ENCODE measurements at places on chromosomes 3 and 15. TPM values are rescaled to one million over a fixed set of nuclear protein-coding genes. Genes with fewer than 3 reads are reported as not detected.

Gene ECE2
- 2.6 TPM for polyA plus RNA-seq

Gene CLEC3B
- polyA plus RNA-seq: 451 TPM

Gene PTX3
- polyA plus RNA-seq: 0.48 TPM

Gene FAM81A
- polyA plus RNA-seq: 1.0 TPM

Gene LDHAL6B
- not detected for polyA plus RNA-seq

Gene DUOXA2
- 0.05 TPM for polyA plus RNA-seq

Gene LRTM1
- polyA plus RNA-seq: not detected

Gene ISLR
- 29.5 TPM for polyA plus RNA-seq

Gene IL17RB
- 1.3 TPM for polyA plus RNA-seq

Gene CX3CR1
- 0.20 TPM for polyA plus RNA-seq

Gene TP63
- 0.25 TPM for polyA plus RNA-seq

Gene CPNE4
- 1.0 TPM for polyA plus RNA-seq

Gene GOLGA6L1
- polyA plus RNA-seq: not detected

Gene FSIP1
- 0.16 TPM for polyA plus RNA-seq

Gene AMT
- polyA plus RNA-seq: 20.0 TPM

Gene RASL12
- polyA plus RNA-seq: 68.8 TPM

Gene RHOV
- polyA plus RNA-seq: not detected

Gene MESP2
- 0.61 TPM for polyA plus RNA-seq

Gene HRG
- polyA plus RNA-seq: not detected

Gene SLC9A9
- 3.6 TPM for polyA plus RNA-seq

Gene CCR5
- polyA plus RNA-seq: 0.27 TPM

Gene BSN
- polyA plus RNA-seq: 0.38 TPM

Gene FOXB1
- polyA plus RNA-seq: not detected

Gene GOLGB1
- polyA plus RNA-seq: 19.8 TPM

Gene FOXP1
- 13.6 TPM for polyA plus RNA-seq

Gene STX19
- polyA plus RNA-seq: not detected

Gene SMCO1
- polyA plus RNA-seq: 46.1 TPM

Gene NR1I2
- polyA plus RNA-seq: 0.07 TPM

Gene CHRNA7
- polyA plus RNA-seq: 1.8 TPM

Gene DNAJA4
- polyA plus RNA-seq: 97.5 TPM

Gene GOLGA6L7
- not detected for polyA plus RNA-seq

Gene CGNL1
- polyA plus RNA-seq: 12.7 TPM

Gene DNAJC13
- 9.3 TPM for polyA plus RNA-seq

Gene RBP2
- not detected for polyA plus RNA-seq

Gene NTRK3
- 3.6 TPM for polyA plus RNA-seq

Gene GNAT1
- not detected for polyA plus RNA-seq

Gene SELENOS
- polyA plus RNA-seq: 52.3 TPM

Gene PEX11A
- polyA plus RNA-seq: 8.8 TPM

Gene STRIT1
- 0.14 TPM for polyA plus RNA-seq

Gene ZNF197
- polyA plus RNA-seq: 6.7 TPM

Gene SST
- 7.0 TPM for polyA plus RNA-seq

Gene MRPS22
- polyA plus RNA-seq: 91.5 TPM

Gene GPR87
- polyA plus RNA-seq: not detected

Gene IL5RA
- polyA plus RNA-seq: 1.4 TPM

Gene PDZRN3
- polyA plus RNA-seq: 53.6 TPM

Gene AADACL2
- 0.05 TPM for polyA plus RNA-seq

Gene VEPH1
- 0.25 TPM for polyA plus RNA-seq

Gene SLC4A7
- 3.5 TPM for polyA plus RNA-seq

Gene EHD4
- 26.3 TPM for polyA plus RNA-seq

Gene AGBL1
- polyA plus RNA-seq: not detected

Gene SLC24A5
- not detected for polyA plus RNA-seq

Gene AHSG
- polyA plus RNA-seq: 0.05 TPM

Gene FAM174B
- polyA plus RNA-seq: 7.3 TPM

Gene NR2C2
- 8.3 TPM for polyA plus RNA-seq

Gene SLITRK3
- 0.29 TPM for polyA plus RNA-seq

Gene CPLX3
- polyA plus RNA-seq: 13.3 TPM

Data from right cardiac atrium (tissue), 5 donors.